EL (cell line): ENCODE measurements at places on chromosomes 3 and 15.

GRCh38 chr3:39419742-39420315 is 13.3 kb downstream of the RPSA start:
- no peak for DNase-seq

DNA sequence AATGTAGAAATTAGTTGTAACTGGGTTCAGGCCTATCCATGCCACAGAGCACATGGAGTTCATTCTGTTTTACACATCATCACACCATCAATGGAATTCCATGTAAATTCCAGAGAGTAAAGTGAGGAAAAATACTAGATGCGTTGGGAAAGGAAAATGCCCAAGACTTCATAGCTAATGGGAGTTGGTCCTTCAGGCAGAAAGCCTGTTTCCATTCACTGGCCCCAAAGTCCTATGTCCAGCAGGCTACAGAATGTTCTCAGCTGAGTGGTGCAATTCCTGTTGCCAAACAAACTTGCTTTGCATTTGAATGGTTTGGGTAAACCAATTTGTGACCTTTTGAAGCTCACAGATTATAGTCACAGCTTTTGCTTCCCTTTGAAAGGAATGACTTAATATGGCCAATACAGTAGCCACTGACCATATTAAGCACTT is 164.6 kb upstream of the PFN2 start:
- DNase-seq = peak; percentile 50

GRCh38 chr3:3848923-3849275 is 49.7 kb downstream of the LRRN1 start:
- DNase-seq = no peak

DNA sequence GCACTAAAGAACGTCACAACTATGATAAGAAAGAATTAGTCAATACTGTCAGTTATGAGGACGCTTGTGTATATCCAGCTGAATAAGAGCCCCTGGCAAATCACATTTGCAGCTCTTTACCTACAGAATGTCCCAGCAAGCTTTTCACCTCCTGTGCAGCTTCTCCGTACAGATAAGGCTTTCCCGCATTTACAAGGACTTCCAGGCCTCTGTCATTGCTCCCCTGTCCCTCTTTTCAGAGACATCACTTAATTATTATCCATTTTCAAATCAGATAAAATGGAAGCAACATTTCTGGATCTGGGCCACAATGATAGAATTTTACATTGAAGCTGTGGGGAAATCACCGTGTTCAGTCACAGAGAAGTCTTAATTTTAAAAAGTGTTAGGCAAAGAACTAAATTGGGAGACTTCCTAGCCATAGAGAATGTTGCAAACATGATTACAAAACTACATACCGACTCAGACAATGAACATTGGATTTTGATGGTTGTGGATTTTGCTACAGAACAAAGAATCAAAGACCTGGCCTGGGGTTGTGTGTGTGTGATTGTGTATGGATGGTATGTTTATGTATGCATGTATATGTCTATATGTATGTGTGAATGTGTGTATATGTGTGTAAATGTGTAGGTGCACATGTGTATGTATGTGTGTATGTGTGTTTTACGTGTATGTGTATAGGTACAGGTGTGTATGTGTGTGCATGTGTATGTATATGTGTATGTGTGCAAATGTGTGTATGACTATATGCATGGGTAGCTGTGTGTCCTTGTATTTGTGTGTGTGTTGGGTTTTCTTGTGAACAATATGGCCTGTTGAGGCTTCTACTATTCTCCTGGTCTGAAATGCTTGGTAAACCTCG is 41.5 kb downstream of the MGLL start:
- no peak for DNase-seq

- peak; percentile 77 for DNase-seq
Observed at GRCh38 chr3:39434574-39434973, 28.1 kb downstream of the RPSA start.

GRCh38 chr3:177713928-177714900 is 516.9 kb upstream of the TBL1XR1 start:
- DNase-seq = no peak

- DNase-seq = no peak
Observed at GRCh38 chr3:134033315-134033996, 3.7 kb upstream of the SLCO2A1 start.

DNA sequence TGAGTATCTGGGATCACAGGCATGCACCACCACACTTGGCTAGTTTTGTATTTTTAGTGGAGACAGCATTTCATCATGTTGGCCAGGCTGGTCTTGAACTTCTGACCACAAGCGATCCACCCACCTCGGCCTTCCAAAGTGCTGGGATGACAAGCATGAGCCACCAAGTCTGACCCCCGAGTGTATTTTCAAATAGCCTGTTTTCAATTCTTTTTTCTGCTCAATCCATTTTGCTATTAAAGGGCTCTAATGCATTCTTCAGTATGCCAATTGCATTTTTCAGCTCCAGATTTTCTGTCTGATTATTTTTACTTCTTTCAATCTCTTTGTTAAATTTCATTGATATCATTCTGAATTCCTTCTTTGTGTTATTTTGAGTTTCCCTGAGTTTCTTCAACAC is 5.8 kb downstream of the OR5H6 start:
- no peak for DNase-seq

DNA sequence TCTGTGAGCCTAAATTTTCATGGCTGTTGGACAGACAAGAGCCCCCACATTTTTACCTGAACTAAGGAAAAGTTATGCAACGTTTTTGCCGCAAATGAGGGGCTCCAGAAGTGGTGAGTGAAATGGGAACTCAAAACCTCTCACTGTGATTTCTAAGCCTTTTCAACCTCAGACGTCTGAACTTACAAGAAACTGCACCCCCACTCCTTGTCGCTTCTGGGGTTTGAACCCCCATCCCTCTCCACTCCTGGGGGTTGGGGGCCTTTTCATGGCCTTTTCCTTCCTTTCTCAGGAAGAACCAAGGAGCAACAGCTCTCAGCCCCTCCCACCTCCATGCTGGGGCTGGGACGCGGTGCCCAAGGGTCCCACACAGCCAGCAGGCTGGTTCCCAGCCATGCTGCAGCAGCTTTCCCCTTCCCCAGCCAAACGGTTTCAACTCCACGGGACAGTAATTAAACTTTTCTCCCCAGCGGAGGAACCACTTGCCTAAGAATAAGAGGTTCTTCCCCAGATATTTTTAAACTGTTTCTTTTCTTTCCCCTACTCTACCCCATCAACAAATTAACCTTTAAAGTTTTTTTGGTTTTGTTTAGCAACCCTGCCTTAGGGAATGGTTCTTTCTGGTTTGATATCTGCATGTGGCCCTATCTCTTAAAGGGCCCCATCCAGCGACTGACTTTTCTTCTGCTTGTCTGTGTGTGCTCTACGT is 387.6 kb upstream of the CBLB start:
- no peak for DNase-seq

- DNase-seq = no peak
Observed at GRCh38 chr3:54712539-54712938, 215.3 kb downstream of the LRTM1 start.

- peak; percentile 42 for DNase-seq
Observed at GRCh38 chr15:43168192-43169107, 16.8 kb upstream of the CCNDBP1 start.

GRCh38 chr3:411226-411625 is 214.7 kb downstream of the CHL1 start:
- DNase-seq = no peak

GRCh38 chr15:75651810-75652543 is 4.3 kb downstream of the SNX33 start:
- DNase-seq = no peak

- DNase-seq = no peak
Observed at GRCh38 chr3:12347301-12347700, 58.4 kb downstream of the PPARG start.

GRCh38 chr3:153911116-153911515 is 210.1 kb upstream of the ARHGEF26 start:
- DNase-seq = no peak

- DNase-seq = peak; percentile 78
Observed at GRCh38 chr3:171005648-171006047, 20.9 kb downstream of the SLC2A2 start.

GRCh38 chr15:101114166-101114565 is 137.7 kb downstream of the CHSY1 start:
- no peak for DNase-seq

- no peak for DNase-seq
Observed at GRCh38 chr3:147089286-147089685, 317.1 kb downstream of the ZIC4 start.

DNA sequence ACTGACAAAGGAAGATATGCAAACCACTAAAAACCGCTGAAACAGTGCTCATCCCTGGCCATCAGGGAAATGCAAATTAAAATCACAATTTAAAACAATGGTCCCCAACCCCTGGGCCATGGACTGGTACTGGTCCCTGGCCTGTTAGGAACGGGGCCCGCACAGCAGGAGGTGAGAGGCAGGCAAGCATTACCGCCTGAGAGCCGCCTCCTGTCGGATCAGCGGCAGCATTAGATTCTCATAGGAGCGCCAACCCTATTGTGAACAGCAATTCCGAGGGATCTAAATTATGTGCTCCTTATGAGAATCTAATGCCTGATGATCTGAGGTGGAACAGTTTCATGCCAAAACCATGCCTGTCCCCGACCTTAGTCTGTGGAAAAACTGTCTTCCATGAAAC is 14.4 kb downstream of the SLC12A6 start:
- DNase-seq = no peak

- no peak for DNase-seq
Observed at GRCh38 chr3:9891072-9891622, 737 bp downstream of the JAGN1 start.

DNA sequence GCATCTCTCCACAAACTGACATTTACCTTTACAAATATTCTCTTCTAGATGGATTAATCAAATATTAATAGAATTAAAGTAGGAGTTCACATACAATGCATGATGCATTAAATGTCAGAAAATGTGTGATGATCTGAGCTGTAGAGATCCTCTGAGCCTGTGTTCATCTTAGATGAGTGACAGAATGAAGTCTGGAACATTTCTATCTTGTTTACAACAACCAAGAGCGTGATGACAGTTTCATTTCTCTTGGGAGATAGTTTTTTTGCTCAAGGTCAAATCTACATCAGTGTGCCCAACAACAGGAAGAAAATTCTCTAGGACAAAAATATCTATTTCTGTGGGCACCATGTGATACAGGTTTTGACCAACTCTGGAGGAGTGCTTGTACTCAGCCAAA is 211.9 kb downstream of the MYRIP start:
- DNase-seq = no peak

- DNase-seq = no peak
Observed at GRCh38 chr3:66466606-66467270, 34.1 kb downstream of the LRIG1 start.

DNA sequence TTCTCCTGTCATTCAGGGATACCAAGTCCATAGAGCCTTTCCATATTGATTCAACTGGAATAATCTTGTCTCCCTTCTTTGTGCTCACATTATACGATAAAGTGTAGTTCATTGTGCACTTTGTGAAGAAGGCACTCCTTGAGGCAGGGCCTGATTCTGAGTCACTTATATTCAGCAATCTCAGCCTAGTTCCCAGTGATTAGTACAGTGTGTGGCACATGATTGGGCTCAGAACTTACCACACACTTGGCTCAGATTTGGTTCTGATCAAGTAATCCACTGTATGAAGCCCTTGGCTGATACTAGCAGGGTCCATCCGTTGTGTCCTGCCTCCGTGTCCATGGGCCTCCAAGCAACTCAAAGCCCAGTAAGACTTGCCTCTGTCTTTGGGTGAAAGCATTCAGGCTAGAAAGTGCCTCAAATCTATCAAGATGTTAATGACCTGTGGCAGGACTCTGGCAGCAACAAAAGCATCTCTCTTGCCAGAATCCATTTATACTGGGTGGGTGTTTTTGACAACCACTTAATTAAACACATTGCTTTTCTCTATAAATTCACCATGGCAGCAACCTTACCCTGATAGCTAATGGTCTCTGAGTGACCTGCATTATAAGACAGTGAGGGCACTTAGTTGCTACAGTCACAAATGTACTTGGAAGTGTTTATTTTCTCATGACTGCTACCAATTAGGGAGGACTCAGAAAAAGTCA is 51.3 kb downstream of the TPRG1 start:
- DNase-seq = no peak

DNA sequence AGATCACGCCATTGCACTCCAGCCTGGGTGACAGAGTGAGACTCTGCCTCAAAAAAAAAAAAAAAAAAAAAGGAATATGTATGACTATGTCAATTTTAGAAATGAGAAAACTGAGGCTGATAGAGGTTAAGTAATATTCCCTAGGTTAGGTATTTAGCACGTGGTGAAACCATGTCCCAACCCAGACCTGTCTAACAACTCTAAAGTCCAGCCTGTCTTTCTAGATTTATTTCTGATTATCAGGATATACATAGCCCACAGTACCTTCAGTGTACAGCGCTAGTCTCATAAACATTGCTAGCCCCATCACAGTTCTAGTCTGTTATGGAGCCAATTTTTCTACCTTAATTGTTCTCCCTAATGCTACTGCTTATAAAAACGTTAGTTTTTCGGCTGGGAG is 88.4 kb upstream of the RAP2B start:
- DNase-seq = no peak

GRCh38 chr3:49899815-49900214 is 3.9 kb downstream of the MST1R start:
- DNase-seq = peak; percentile 17

DNA sequence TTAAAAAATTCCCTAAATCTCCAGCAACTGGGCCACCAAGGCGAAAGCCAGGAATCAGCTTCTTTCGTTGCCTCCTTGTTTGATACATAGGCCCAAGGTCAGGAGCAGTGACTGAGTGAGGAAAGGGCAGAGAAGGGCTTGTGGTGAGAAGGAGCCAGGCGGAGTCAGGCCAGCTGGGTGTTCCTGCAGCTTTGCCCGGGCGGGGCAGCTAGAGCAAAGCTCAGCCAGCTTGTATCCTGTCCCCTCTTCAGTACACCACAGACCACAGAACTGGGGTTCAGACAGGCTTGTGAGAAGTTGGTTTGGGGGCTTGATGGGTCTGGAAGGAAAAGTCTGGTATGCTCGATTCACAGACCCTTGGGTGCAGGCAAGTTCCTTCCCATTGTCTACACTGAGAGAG is 52.6 kb downstream of the CCK start:
- no peak for DNase-seq

GRCh38 chr3:13825821-13826220 is 54.0 kb downstream of the WNT7A start:
- no peak for DNase-seq

GRCh38 chr3:23116081-23116837 is 86.9 kb upstream of the UBE2E2 start:
- DNase-seq = no peak
